ENCODE measurements at places on chromosomes 12 and 14. TPM values are rescaled to one million over a fixed set of nuclear protein-coding genes. Genes with fewer than 3 reads are reported as not detected.
A peak's percentile ranks its signal among the peaks of the same experiment; 100 is the strongest.

DNA sequence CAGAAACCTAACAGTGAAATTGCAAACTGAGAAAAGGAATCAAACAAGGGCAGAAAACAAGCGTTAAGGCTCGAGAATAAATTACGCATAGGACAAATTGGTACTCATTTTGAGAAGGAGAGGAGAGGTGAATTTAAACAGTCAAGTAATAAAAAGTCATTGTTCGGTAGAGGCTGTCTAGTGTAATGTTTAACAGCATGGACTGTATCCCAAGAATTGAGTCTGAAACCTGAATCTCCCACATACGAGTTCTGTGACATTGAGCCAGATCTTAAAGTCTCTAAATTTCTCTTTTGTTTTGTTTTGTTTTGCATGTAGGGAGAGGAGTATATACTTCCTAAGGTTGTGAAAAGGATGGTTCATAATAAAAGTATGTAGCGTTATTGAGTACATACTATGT is 216.5 kb upstream of the BTG1 start:
- DNase-seq = no peak

- DNase-seq = peak; percentile 70
Observed at GRCh38 chr14:74333909-74334308, 14.4 kb upstream of the VRTN start.

GRCh38 chr12:131897276-131897675 is 2.9 kb downstream of the ULK1 start:
- DNase-seq = no peak

DNA sequence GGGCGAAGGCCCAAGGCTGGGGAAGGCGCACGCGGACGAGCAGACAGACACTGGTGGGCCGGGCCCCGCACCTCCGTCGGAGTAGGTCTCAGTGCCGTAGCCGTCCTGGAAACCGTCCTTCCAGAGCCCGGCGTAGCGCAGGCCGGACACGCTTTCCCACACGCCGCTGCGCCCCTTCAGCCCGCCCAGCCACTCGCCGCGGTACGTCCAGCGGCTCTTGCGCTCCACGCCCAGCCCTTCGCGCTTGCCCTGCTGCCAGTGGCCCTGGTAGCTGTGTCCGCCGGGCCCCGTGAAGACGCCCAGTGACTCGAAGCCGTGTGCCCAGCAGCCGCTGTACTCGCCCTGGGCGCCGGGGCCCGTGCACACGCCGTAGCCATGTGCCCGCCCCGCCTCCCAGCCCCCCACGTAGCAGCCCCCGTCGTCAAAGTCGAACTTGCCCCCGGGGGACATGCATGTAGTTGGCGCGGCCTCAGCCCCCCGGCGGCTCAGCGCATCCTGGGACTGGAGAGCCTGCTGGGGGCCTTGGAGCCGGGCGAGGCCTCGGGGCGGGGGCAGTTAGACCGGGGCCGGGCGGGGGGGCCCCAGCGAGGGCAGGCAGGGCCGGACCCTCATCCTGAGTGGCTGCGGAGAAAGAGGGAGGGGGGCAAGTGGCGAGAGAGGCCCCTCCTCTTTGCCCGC is 1.4 kb downstream of the JPH4 start:
- DNase-seq = no peak

- DNase-seq = no peak
Observed at GRCh38 chr12:131752451-131752850, 41.6 kb downstream of the SFSWAP start.

GRCh38 chr12:16300122-16300521 is 22.6 kb upstream of the SLC15A5 start:
- DNase-seq = no peak

DNA sequence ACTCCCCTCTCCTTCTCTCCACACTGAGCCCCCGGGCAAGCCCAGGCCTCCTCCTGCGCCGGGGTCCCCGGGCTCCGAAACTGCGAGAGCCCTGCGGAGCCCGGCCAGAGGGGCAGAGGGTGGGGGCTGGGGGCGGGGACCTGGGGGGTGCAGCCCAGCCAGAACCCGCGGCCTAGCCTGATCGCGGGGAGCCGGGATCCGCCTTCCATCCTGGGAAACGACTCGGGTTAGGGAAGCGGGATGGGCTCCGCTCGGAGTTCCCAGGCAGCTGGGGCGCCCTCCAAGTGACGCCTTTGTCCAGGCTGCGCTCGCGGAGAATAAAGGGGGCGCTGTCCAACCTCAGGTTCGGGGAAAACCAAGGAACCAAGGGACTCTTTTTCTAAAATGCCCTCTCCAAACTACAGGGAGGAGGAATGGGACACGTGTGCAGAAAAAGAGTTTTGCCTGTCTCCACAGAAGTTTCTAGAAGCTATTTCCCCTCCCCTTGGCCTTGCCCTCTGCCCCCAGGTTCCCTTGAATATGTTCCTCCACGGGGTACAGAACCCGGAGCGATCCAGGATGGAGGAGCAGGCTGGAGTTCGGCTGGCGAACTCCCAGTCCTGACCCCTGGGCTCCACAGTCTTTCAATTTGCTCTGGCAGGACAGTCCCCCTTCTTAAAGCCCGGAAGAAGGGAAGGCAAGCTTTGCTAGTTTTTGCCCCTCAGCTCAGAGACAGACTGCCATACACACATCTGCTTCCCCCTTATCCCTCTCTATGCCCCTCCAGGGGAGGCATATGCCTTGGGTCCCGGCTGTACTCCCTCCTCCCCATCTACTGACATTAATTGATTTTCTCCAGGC is 13.9 kb downstream of the NKX2-1 start:
- no peak for DNase-seq

- DNase-seq = no peak
Observed at GRCh38 chr12:68617160-68617926, 6.6 kb downstream of the RAP1B start.

- DNase-seq = no peak
Observed at GRCh38 chr12:52796839-52797528, 1.1 kb upstream of the KRT3 start.

GRCh38 chr12:12008931-12009611 is 61.7 kb upstream of the BCL2L14 start:
- peak; percentile 96 for DNase-seq

GRCh38 chr12:45591635-45592034 is 137.9 kb upstream of the ARID2 start:
- no peak for DNase-seq

- DNase-seq = no peak
Observed at GRCh38 chr14:97705976-97706375, 908.8 kb downstream of the VRK1 start.

GRCh38 chr14:30656190-30656632 is 34.1 kb downstream of the SCFD1 start:
- DNase-seq = peak; percentile 18

DNA sequence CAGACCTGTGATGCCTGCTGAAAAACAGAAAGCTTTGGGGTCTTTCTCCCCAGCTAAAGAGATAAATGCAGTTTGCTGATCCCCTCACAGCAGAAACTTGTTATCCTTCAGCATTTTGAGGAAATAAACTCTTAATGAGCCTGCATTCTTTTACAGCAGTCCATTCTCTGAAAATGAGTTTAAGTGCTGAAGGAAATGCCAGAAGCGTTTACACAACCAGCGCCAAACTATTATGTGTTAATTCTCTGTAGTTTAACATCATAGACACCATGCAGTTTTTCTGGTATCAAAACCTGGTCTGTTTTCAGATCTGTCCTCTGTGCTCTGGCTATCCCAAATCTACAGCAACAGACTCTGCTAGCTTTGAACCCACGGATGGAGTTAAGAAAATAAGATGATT is 291.3 kb downstream of the NPAS3 start:
- no peak for DNase-seq

- peak; percentile 7 for DNase-seq
Observed at GRCh38 chr14:70257526-70257925, 68.8 kb upstream of the SLC8A3 start.

DNA sequence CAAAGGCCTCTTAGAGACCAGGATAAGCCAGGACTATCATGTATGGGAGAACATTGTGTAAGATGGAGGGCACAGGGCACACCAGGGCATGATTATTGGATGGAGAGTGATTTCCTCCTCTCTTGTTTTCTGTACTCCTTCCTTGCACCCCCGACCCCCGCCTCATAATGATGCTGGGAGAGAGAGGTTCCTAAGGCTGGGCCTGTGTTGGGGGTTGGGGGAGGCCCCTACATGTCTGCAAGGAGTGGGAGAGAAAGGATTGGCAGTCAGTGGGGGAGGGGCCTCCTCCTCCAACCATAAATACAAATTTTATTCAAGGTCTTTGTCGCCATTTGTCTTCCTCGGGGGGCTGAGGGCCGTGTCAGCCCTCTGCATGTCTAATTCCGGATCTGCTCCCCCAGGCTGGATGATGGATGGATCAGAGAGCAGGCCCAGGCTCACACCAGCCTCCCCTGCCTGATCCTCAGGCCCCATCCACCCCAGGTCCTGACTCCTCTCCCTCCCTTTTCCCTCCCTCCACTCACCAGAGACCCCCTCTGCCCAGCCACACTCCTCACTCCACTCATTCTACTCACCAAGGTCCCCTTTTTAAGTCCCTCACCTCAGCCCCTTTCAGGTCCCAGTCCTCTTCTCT is 2.0 kb upstream of the C1QL4 start:
- DNase-seq = no peak

GRCh38 chr14:85295318-85295717 is 234.6 kb upstream of the FLRT2 start:
- no peak for DNase-seq

DNA sequence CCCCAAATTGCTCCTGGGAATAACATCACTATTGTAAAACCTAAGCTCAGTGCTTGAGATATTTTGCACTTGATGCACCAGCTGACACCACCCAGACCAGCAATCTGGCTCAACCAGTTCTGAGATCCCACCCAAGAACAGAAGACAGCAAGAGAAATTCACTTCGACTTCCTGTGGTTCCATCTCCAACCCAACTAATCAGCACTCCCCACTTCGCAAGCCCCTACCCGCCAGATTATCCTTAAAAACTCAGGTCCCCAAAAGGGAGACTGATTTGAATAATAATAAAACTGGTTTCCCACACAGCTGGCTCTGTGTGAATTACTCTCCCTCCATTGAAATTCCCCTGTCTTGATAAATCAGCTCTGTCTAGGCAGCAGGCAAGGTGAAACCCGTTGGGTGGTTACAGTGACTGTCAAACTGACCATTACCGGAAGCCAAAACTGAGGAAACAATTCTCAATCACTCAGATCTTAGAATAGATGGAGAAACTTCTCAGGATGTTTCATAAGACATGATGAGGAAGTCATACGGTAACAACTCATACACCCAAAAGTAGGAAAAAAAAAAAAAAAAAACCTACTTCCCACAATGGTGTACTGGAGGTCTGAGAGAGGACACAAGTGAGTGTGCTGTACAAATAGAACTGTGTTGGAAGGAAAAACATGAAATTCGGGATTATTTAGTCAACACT is 92.4 kb downstream of the TMTC1 start:
- no peak for DNase-seq

GRCh38 chr12:68806488-68807237 is 1.3 kb upstream of the MDM2 start:
- DNase-seq = no peak

DNA sequence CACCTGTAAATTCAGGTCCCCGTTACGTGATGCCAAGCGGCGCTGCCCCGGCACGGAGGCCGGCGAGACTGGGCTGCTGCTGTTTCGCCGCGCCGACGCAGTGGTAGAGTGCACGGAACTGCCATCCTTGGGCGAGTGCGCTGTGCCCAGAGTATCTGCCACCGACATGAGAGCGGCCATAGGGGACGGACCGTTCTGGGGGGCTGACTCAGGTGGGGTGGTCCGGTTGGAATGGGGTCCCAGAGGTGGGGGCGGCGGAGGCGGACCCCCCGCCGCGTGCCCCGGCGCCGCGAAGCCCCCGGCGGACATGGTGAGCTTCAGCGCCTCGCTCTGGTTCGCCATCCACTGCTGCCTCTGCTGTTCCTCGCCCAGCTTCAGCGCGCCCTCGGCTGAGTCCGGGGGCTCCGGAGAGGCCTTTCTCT is 2.8 kb downstream of the IRF2BPL start:
- DNase-seq = no peak

GRCh38 chr12:110251381-110251780 is 29.7 kb upstream of the ATP2A2 start:
- no peak for DNase-seq

DNA sequence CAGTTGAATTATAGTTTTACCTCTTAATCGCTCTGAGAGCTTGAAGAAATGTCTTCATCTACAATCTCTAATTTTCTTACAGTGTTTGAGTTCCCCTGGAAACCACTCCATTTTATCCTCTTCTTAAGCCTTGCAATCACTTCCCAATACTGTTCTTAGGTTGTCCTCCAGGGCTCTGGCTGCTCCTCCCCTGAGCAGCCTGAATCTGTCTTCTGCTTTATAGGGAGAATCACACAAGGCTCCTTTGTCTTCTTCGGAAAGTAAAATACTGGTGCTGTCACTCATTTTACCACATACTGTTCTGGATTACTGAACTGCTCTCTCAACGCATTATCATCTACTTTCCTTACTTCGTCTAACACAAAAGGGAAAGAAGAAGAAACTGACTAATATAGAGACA is 133.7 kb downstream of the MDGA2 start:
- DNase-seq = peak; percentile 3

GRCh38 chr12:44285321-44285960 is 449.6 kb downstream of the TMEM117 start:
- DNase-seq = no peak

The GLS2 gene
- 0.20 TPM for total RNA-seq

The FAM186B gene
- 0.29 TPM for total RNA-seq

The HOTAIR gene
- not detected for total RNA-seq

The LRP1-AS gene
- not detected for total RNA-seq

The TROAP gene
- 59.5 TPM for total RNA-seq

The KRT5 gene
- total RNA-seq = not detected

The PLEKHG7 gene
- not detected for total RNA-seq

The CCDC175 gene
- not detected for total RNA-seq

The CCDC177 gene
- total RNA-seq = not detected

All from RPMI7951 (cell line).